ENCODE measurements at places on chromosomes 3 and 15.

DNA sequence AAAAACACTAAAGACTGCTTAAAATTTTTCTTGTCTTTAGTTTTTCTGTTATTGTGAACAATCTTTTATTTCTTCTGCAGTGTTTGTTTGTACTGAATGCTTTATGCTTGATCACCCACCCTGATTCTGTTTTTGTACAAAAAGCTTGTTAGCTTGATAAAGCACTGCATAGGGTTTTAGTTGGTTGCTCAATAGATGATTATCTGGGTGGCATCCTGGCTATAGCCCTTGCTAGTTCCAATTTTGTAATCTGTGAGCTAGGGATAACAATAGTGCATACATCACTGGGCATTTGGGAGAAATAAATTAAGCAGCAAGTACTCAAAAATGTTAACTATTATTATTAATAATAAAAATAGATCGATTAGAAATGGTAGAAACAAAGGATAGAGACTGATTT, 102.3 kb downstream of the ZPLD1 start:
- DNase-seq = no peak

DNA sequence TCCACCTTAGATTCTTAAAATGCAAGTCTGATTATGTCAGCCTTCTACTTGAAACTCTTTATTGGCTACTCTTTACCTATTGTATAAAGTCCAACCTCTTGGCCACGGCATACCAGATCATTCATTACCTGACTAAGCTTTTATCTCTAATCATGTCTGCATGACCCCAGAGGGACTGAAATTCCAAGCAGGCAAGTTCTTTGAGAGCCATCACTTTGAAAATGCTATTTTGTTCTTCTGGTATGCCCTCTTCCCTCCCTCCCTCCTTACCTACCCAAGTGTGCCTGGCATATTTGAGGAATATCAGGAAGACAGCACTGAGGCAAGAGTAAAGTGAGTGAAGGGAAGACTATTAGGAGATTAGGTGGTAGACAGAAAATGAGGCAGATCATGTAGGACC, 57.5 kb downstream of the KCNMB2 start:
- no peak for DNase-seq

GRCh38 chr15:77163781-77164384, 93.0 kb upstream of the TSPAN3 start:
- DNase-seq = no peak

GRCh38 chr15:63388511-63388910, 6.9 kb upstream of the CA12 start:
- no peak for DNase-seq

DNA sequence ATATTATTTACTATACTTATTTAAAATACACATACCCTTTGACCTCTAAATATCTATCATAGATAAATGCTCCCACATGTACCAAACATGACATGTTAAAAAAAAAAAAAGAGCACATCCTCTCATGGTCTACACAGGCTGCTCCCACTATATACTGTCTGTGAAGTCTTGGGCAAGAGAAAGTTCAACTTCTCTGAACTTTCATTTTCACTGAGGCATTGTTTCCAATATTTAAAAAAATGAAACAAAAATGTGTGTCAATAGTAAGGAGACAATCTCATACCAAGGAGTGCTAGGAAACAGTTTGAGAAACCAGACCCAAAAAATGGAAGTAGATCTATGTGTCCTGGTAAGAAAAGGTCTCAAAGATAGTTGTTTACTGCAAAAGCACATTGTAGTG, 29.3 kb downstream of the SLC4A7 start:
- DNase-seq = no peak

- DNase-seq = no peak
These were observed 31.3 kb upstream of the ANP32A start for GRCh38 chr15:68851971-68852370.

- DNase-seq = no peak
These were observed 651 bp downstream of the PLSCR2 start for GRCh38 chr3:146468671-146469149.

Data from SK-N-MC (cell line).